Amniotic stem cell (primary cell): ENCODE measurements at places on chromosomes 3 and 15.

- no peak for DNase-seq
These were observed 7.9 kb upstream of the BNC1 start for GRCh38 chr15:83292317-83292716.

DNA sequence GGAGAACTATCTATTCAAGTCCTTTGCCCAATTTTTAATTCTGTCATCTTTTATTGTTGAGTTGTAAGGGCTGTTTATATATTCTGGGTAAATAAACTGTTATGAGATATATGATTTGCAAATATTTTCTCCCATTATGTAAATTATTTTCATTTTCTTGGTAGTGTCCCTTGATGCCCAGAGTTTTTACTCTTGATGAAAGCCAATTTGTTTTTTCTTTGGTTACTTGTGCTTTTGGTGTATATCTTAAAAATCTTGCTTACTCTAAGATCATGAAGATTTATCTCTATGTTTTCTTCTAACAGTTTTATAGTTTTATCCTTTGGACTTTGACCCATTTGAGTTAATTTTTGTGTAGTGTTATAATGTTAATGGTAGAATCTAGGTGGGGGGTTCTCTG, 44.5 kb downstream of the TIMP4 start:
- DNase-seq, result no peak

- DNase-seq, result no peak
These were observed 217.2 kb upstream of the CGNL1 start for GRCh38 chr15:57158997-57159668.

- DNase-seq, result no peak
These were observed 47.9 kb downstream of the KLF13 start for GRCh38 chr15:31374489-31374888.

DNA sequence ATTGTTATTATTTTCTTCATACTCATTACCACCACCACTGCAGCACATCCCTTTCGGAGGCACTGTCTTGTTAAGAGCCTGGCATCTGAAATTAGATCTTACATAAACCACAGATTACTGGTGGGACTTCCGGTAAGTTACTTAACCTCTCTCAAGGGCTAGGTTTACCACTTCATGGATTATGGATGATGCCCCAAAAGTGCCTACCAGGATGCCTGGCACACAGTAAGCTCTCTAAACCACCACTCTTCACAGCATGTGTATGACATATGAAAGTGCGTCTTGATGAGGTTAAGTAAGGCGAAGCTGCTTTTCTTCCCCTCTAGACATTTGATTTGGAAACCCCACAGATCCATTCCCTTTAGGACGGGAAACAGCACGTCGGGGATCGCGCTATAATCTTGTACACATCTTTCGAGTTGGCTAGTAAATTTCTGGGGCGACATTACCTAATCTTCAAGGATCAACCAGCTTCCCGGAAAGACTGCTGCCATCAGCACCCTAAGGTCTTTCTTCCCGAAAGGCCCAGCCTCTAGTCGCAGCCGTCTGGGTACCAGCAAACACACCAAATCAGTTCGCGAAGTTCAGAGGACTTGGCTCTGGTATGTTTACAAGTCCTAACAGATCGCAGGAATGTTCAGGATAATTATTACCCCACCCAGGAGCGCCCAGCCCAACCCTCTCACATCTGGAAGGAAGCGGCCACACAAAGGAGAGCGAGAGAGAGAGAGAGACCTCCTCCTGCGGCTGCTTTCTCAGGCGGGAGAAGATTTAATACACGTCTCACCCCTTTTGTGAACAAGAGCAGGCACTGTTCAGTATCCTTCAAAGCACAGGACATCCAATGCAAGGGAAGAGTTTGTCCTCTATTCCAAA, 155.1 kb upstream of the FRMD4B start:
- no peak for DNase-seq

DNA sequence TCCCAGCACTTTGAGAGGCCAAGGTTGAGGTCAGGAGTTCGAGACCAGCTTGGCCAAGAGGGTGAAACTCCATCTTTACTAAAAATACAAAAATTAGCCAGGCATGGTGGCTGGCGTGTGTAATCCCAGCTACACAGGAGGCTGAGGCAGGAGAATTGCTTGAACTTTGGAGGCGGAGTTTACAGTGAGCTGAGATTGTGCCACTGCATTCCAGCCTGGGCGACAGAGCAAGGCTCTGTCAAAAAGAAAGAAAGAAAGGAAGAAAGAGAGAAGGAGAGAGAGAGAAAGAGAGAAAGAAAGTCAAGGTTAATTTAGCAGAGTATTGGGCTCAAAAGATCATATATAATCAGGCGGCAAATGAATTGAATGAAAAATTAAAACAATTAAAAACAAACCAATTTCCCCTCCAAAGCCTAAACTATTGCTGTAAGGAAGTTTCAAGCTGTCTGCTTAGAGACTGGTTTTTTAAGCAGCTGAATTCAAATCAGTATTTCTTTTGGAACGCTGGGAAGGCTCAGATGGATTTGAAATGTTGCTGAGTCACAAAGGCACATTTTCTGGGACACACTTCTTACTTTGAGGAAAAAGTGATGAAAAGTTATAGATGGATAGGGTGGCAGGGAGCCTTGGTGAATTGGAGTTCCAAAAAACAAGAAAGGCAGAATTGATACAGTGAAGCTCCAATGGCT, 81.3 kb upstream of the BHLHE40 start:
- no peak for DNase-seq

DNA sequence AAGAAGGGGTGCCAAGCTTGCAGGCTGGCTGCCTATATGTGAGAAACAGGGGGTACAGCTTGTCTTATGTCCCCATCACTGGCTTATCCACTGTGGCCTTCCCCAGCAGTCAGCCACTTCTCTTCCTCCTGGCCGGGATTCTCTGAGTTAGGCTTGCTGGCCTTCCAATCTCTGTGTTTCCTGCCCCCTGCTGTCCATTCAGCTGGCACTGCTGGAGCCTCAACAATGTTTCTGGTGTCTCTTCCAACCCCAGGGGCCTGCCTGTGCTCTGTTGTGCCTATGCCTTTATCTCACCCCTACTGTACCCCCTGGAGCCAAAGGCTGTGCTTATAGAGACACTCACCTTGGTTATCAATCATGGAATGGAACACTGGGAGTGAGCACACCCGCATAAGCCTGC, 36.5 kb downstream of the ANAPC13 start:
- DNase-seq, result no peak

DNA sequence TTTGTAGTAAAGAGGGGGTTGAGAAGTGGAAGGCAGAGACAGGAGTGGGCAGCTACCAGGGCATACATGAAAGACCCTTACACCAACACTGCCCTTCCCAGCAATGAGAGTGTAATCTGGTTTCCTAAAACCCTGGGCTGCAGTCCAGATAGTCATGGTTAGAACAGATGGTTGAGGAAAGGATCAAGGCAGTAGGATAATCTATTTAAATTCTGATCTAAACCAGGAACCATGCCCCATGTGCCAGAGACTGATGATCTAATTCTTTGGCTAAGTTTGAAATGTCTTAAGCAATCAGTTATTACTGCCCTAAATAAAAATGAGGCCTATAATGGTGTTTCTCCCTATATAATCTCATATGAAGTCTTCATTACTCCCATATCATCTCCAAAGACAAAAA, 59.6 kb downstream of the PRTG start:
- no peak for DNase-seq

GRCh38 chr3:196341137-196341536, 2.9 kb upstream of the TM4SF19 start:
- no peak for DNase-seq

DNA sequence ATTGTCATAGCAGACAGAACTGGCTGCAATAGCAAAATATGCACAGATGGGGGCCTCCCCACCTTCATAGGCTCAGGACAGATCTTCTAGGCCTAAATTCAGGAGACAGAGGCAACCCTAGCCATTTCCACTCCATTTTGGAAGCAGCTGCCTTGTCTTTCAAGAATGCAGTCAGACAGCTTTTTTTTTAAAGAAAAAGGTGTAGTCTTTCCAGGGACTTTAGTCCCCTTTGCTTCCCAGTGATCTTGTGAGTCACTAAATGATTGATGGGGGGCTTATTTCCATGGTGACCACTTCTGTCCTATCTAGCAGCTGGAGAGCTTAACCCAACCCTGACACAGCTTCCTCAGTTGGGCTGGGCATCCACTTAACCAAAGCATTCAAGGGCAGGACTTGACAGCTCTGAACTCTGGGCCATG, 165.9 kb downstream of the TPRG1 start:
- no peak for DNase-seq

GRCh38 chr3:130465521-130465920, 51.5 kb upstream of the COL6A6 start:
- no peak for DNase-seq

DNA sequence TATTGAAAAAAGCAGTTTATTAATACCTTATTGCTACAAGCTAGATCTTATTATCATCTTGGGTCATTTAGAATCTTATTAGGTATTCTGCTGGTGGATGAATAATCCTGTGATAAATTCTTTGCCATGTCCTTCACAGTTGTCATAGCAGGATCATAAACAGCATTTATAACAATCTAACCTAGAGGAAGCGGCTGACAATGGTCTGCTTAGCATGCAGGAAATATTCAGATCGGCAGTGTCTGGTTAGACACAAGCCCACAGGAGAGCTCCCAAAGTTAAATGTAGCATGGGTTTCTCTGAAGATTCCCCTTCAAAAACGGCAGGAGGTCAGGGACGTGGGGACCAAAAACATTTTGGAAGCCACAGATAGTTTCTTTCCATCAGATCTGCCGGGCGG, 179.3 kb downstream of the FOXB1 start:
- DNase-seq, result no peak

- no peak for DNase-seq
These were observed 364.6 kb upstream of the AGTR1 start for GRCh38 chr3:148333091-148333490.

- DNase-seq, result no peak
These were observed 17.8 kb upstream of the MYRIP start for GRCh38 chr3:39791603-39792002.

DNA sequence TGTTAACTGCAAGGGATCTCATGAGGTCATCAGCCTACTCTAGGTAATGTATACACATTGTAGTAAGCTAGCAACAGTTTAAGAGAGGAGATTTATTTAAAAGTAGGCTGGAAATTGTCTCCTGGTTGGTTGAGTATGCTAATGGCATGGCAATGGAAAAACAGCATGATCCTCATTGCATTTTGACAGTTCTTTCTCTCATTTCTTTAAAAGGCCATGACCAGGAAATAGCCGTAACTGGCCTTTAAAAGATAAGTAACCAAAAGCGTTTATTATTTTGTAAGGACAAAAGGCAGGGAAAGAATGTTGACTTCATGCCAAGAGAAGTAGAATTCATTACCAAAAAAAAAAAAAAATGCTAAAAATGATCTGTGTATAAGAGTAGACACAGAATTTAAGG, 310.3 kb downstream of the FGF12 start:
- no peak for DNase-seq

- DNase-seq, result no peak
These were observed 8.4 kb downstream of the ST6GAL1 start for GRCh38 chr3:186938716-186939115.

- no peak for DNase-seq
These were observed 16.0 kb downstream of the LPP start for GRCh38 chr3:188169830-188170455.

GRCh38 chr3:138381950-138382715, 33.8 kb downstream of the MRAS start:
- no peak for DNase-seq

DNA sequence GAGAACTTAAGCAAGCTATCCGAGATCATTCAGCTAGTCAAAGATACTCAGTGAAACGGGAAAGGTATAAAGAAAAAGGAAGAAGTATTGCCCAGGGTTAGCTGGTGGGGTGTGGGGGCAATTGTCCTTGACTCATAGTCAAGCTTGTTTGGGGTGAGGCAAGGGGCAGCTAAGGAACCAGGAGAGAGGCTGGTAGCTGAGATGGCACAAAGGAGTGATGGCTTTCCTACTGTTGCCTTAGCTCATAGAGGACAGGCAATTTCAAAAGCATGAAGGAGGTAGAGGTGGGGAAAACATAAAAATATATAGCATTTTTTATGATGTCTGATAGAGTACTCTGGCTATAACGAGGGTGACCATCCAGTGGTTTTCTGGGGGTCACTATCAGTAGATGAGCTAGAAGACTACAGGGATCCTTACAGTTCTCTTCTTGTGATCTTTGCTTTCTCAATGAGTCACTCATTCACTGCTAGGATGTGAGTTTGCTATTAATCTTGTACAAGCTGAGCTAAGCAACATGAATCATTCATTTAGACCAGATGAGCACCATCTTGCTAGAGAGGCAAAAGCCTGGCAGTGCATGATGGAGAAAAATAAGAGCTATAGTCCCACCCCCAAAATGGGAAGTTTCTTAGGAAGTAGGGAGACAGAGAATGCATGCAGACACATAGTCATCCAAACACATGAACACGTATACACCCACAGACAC, 207.1 kb upstream of the PFN2 start:
- no peak for DNase-seq

DNA sequence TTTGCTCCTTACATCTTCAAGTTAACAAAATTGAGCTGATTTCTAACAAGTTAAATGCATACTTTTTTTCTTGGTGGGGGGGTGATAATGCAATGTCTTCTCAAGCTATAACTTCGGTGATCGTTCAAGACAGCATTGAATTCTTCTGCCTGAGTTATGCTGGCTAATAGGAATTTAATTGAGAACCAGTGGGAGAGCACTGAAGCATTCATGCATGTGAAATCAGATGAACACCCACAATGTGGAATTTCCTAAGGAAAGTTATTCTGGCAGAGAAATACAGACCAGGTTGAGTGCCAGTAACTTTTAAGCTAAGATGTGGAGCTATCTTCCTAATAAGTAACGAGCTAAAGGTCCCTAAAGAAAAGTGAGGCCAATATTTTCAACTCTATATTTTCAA, 3.0 kb downstream of the SPATA16 start:
- no peak for DNase-seq

DNA sequence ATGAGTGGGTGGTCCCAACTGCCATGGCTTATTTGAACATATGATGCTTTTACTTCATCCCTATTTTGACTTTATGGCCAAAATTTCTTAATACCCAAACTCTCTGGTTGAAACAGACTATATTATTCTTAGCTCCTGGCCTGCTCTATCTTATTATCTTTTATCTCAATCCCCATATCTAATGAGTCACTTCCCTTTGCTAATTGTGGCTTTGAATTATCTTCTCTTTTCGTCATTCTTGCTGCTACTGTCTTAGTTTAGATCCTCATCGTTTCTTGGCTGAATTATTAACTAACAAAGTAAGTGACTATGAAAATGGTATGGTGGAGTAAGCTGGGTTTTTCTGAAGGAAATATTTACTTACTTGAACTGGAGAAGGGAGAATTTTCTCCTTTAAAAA, 28.2 kb upstream of the DNAJC19 start:
- DNase-seq, result no peak

DNA sequence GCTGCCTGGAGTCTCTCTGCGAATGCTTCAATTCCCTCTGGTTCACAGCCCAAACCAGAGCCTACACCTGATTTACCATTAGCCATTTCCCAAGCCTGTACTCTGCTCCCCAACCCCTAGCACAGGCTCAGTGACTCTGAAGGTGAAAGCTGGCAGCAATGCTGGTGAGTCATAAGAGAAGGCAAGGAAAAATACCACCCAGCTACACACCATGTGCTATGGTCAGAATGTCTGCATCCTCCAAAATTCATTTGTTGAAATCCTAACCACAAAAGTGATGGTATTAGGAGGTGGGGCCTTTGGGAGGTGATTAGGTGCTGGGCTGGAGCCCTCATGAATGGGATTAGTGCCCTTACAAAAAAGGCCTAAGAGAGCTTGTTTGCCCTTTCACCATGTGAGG, 117.1 kb upstream of the TJP1 start:
- DNase-seq, result no peak
